ENCODE measurements at places on chromosomes 3 and 15.
A peak's percentile ranks its signal among the peaks of the same experiment; 100 is the strongest.

DNA sequence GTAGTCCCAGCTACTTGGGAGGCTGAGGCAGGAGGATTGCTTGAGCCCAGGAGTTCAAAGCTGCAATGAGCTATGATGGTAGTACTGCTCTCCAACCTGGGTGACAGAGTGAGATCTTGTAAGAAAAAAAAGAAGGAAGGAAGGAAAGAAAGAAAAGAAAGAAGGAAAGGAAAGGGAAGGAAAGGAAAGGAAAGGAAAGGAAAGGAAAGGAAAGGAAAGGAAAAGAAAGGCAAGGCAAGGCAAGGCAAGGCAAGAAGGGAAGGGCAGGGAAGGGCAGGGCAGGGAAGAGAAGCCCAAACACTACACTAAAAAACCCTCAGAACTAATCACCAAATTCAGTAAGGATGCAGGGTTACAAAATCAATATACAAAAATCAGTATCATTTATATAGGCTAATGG is 341.6 kb downstream of the ERC2 start:
- no peak for DNase-seq

GRCh38 chr15:82624008-82624407 is 23.2 kb downstream of the CPEB1 start:
- DNase-seq: peak; percentile 10

DNA sequence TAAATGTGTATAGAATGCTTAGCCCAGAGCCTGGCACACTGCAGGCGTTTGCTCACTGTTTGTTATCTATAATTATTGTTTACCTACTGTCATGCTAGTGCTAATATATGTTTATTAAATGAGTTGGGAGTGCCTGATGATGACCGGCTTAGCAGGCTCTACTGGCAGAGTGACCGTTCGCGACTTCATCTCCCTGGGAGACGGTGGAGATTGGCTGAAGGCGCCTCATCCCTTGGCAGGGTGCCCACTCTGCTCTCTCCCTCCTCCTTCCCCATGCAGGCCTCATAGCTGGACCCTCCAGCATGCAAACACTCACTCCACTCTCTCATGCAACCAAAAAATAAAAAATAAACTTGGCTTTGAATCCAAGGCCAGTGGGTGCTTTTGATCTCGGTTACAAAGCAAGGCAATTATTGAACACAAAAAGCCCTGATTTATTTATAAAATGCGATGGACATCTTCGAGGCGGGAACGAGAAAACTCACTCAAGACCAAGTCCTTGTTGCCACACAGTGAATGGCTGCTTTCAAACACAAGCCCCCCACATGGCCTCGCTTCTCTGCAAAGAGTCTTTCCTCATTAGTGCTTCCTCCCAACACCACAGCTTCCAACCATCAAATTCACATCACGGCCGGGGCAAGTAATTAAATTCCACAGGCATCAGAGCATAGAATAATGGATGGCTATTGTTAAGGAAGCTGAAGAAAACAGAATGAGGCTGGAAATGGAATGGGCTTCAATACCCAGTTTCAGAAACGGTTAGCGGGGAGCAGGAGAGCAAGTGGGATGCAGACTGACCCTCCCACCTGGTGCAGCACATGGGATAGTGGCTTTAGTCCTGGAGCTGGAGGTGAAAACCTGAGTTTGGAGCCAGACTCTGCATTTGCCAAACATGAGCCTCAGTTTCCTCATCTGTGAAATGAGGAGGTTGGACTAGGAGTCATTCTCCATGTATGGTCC is 135.7 kb upstream of the RAD18 start:
- no peak for DNase-seq

DNA sequence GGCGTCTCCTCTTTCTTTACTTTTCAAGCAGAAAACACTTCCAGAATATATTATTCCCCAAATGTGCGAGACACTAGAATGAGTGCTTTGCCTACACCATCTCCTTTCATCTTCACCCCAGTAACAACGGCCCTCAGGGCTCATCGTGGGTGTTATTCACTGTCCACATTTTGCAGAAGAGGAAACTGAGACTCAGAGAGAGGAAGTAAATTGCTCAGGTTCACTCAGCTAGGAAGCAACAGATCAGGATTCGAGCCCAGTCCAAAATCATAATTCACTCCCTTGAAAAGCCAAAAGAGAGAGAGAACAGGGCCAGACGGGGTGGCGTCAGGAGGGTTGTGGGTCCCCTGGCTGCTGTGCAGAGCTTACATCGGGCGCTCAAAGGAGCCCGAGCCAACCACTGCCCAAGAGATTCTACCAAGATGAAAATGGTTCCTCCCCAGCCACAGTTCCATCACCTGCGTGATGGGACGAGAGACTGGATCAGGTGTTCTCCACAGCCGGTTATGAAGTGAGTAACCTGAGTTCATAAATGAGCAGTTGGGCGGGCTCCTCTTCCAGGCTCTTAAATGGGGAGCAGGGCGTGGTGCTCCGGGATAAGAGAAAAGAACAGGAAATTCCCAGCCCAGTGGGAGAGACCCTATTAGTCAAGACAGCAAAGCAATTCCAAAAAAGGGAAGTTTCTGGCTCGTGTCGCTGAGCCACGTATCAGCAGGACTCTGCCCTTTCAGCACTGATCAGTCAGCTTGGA is 48.6 kb upstream of the FLNB start:
- no peak for DNase-seq

GRCh38 chr3:100896994-100897393 is 96.2 kb downstream of the ABI3BP start:
- no peak for DNase-seq

- DNase-seq: peak; percentile 60
Observed at GRCh38 chr3:38829404-38829803, 13.4 kb upstream of the SCN10A start.

- DNase-seq: no peak
Observed at GRCh38 chr15:67967871-67968431, 86.2 kb upstream of the PIAS1 start.
